ENCODE measurements at places on chromosomes 6 and 20.

GRCh38 chr20:52959125-52959524 lies 13.0 kb upstream of the TSHZ2 start:
- no peak for DNase-seq

GRCh38 chr6:13239530-13240455 lies 88.5 kb downstream of the TBC1D7 start:
- no peak for DNase-seq

GRCh38 chr6:107458672-107459282 lies 587 bp downstream of the PDSS2 start:
- DNase-seq, result no peak

GRCh38 chr6:168915855-168916254 lies 337.8 kb downstream of the THBS2 start:
- no peak for DNase-seq

- no peak for DNase-seq
Measured at GRCh38 chr20:33843854-33844253, 32.7 kb downstream of the CHMP4B start.

DNA sequence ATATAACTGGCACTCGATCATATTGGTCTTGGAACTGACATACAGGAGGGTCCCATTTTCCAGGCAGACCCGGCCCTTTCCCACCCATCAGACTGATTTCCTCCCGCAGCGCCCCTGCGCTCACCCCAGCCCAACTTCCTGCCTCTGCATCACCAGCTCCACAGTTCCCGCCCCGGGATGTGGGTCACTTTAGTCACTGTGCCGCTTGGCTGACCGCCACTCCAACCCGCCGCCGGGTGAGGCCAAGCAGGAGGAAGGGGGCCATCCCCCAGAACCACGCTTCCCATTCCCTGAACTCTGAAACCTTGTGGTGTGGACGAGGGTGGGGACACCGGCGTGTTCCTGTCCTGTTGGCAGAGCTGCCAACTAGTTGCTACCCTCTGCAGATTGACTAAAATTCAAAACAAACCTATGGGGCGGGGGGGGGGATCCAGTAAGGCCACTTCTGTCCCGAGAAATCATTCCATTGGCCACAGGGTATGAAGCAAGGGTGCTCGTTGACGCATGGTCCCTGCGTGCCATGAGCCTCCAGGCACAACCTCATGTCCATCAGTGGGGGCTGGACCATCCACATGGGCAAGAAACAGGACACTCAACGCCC lies 12.3 kb downstream of the TGM2 start:
- peak; percentile 74 for DNase-seq

DNA sequence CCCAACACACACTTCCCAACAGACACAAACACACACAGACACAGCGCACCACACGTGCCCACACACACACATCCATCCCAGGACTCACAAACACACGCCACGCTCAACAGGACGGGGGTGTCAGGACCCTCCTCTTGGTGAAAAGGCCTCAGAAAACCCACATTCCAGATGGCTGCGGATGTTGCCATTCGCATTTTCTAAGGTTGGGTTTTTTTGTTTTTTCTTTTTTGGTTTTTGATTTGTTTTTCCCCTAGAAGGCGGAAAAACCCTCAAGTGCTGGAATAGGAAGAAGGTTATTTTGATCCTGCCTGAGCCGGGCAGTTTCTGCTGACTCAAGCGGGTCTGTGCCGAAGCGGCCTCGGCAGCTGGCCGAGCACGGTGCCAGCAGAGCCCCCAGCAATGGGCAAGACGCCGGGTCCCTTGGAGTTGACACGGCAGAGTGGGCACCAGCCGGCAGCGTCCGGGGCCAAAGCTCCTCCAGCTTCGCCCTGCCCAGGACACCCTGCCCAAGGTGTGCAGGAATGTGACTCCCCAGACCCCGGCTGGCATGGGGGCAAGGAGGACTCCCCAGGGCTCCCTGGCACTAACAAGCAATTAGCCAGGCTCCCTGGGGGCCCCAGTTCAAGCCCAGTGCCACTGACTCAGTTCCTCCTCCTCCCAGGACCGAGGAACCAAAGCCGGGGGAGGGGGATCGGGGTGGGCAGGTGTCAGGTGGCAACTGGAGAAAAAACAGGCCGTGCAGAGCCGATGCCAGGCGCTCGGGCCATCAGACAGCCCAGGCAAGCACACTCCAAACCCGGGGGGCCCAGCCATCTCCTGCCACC lies 40.9 kb upstream of the ZBP1 start:
- no peak for DNase-seq

- DNase-seq, result no peak
Measured at GRCh38 chr20:37987602-37988290, 45.5 kb downstream of the TTI1 start.

DNA sequence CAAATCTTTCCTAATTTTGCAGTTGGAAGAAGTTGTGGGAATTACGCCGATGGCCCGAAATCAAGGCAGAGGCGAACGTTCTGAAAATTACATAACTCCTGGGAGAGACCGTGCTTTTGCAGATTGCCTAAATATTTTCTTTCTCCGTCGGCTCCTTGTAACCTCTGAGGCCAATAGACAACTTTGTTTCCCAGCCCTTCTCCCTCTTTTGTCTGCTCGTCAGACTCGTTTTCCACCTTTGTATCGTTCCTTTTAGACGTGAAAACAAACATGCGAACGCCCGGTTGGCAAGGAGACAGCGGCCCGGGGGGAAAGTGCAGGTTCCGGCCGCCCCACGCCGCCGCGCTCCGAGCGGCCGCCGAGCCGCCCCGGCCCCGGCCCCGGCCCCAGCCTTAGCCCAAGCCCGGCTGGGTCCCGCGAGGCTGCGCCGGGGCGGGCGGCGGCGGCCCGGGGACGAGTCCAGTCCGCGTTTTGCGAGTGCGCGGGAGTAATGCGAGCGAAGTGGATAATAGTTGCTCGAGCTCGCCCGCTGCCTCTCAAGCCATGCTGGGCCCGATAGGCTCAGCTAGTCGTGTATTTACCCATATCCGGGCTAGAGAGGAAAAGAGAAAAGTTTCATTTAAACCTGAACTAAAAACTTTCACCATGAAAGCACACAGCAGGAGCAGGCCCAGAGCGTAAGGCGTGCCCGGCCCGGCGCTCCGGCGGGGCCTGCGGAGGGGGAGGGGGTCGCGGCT lies at the start of gene ARID1B:
TSS of gene ARID1B (plus strand) at position 539 of the 737 bp plus-strand sequence. CDS start 303 bp downstream, outside the sequence.
- no peak for DNase-seq

GRCh38 chr6:126446248-126446647 lies 106.3 kb downstream of the CENPW start:
- DNase-seq, result no peak

DNA sequence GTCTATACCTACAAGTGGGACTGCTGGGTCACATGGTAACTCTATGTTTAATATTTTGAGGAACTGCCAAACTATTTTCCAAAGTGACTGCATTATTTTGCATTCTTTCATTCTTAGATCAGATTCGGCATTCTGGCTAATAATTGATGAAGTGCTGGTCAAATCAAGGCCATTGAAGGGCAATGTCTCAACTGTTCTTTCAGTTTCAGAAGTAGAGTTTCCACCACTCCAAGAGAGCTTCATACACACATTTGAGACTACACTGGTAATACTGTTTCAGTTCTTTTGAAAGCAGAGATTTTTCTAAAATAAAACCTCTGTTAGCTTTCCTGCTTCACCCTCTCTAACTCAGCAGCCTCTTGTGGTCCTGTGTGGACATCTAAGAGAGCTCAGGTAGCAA lies 154.5 kb downstream of the CFAP61 start:
- DNase-seq, result no peak

DNA sequence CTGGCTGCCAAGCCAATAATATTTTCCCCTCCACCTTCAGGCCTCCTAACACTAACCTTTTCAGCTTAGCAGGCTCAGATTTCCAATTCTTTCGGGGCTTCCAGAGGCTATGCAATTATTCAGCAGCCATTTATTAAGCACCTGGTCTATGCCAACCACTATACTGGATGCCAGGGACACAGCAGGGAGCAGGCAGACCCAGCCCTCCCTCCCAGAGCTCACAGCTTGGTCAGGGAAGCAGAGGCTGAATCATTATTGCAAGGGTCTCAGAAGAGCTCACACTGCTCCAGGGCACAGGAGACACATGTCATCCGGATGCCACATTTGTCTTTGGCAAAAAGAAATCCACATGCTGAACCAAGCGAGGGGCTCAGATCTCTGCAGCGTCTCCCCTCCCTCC lies 1.3 kb downstream of the BPIFB1 start:
- DNase-seq, result no peak

DNA sequence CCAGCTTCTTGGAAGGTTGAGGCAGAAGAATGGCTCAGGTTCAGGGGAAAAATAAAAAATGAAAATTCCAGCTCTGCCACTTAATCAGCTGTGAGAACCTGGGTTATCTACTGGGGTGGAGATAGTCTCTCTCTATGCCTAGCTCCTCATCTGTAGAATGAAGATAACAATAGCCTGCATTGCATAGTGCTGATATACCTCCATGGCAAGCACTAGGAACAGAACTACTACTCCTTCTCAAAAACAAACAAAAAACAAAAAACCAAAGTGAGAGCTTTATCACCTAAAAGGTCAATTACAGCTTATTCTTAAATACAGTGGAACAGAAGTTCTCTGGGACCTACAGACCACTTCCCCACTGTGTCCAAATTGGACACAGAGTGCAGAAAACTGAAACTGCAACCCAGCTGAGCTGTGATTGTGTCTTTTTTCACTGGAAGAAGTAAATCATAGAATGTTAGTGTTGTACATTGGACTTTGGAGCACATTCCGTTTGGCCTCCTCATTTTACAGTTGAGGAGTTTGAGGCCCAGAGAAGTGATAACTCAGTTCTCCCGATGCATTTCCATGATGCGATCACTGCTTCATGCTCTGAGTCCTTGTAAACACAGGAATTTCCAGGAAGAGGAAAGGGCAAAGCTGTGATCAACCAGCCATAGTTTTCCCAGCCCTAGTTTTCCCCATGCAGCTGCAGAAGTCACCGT lies 23.3 kb downstream of the MTFR2 start:
- DNase-seq, result no peak

GRCh38 chr6:109877028-109878004 lies 100.8 kb upstream of the GPR6 start:
- no peak for DNase-seq
